ENCODE measurements at places on chromosomes 2 and 18.

DNA sequence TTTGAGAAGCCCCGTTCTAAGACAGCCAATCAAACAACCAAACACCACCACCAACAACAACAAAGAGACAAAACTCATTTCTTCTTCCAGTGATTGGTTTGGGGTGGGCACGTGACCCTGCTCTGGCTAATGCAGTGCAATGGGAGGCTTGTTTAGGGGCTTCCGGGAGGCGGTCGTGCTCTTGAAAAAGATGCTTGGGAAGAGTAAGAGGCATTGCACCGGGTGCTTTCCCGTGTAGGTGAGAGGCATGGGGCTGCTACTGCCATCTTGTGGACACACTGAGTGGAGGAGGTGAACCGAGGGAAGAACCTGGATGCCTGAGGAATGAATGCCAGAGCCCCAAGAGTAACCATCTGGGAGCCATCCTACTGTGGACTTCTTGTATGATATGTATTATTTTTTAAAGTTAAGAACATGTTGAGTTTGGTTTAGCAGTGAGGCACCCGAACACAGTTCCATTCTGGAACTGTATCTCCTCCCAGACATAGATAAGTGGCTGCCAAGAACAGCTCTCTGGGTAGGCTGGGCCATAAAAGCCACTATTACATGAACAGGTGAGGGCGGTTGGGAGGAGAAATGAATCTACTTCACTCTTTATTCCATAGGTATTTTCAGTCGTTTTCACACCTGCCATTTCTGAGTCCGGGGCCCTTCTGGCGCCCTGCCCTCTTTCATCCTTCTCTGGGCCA, 19.1 kb upstream of the ARHGAP25 start:
- DNase-seq: peak; percentile 33

DNA sequence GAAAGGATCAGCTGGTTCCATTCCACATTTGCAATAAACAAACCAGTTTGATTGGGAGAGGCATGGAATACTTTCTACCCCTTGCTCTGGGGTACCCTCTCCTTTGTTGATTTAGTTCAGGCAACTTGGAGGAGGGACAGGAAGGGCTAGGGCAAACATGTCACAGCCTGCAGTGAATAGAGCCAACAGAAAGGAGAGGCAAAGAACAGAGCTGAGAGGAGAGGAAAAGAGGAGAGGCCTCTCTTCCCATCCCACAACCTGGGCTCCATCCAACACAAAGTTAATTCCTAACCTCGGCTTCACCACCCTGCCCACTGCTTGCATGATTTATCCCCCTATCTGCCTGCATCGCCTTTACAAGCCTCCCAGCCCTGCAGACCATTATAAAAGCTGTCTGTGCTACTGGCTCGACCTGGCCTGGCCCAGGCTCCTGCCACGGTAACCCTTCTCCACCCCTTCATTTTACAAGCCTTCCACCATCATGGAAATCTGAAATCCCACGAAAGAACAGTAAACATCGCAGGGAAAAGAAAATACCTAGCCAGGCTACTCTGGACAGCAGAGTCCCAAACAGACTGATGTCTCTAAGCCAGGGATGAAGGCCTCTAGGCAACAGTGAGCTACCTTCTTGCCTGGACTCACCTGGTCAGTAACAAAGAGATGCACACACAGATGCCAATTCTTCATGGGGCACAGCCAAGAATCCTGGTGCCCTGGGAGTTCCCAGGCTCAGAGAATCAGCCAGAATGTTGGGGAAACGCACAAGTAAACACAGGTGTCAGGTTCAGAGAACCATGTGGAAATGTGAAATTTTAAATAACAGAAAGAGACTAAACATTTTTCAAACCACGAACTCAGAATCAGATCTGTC, 43.6 kb downstream of the NHEJ1 start:
- DNase-seq: no peak

- no peak for DNase-seq
Measured at GRCh38 chr2:26483516-26483915, 5.6 kb upstream of the OTOF start.

- no peak for DNase-seq
Measured at GRCh38 chr2:96213379-96213778, 4.8 kb upstream of the STARD7 start.

DNA sequence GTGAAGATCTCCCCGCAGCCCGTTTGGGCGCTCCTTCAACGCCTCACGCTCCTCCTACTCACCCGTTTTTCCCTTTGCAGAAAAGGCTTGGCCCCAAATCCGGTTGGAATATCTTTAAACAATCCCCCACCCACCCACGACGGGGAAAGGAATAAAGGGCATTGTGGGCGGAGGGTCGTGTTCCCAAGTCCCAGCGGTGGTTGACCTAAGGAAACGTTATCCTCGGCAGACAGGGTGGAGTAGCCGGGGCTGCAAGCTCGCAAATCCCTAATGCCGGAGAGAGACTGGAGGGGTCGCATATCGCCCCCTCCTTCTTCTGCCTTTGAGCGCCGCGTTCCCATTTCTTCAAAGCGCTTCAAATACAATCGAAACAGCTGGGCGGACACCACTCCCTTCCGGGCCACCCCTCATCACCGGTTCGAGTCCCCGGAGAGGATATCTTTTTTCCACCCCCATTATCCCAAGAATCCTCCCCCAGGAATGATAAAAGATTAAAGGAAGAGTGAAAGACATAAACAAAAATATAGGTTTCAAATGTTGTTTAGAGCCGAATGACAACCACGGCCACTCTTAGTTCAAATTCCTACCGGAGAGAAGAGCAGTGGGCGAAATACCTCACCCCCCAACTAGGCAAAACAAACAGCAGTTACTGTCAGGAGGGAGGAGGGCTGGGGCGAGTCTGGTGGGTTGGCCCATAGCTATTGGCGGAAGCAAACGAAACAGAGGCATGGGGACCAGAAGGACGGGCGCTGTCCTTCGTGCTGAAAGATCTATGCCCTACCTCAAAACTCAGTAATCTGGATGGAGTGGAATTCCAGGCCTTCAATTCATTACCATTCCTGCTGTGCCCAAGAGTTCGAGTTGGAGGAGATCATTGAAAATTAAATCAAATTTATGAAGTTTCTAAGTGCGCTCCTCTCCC, 2.8 kb upstream of the GAD1 start:
- DNase-seq: no peak

GRCh38 chr2:101133492-101134100, 17.6 kb downstream of the TBC1D8 start:
- DNase-seq: no peak

- DNase-seq: no peak
Measured at GRCh38 chr2:24825883-24826772, 32.9 kb downstream of the CENPO start.

GRCh38 chr18:38664929-38665328, 1099.3 kb upstream of the CELF4 start:
- no peak for DNase-seq

Data from stimulated activated naive CD4-positive, alpha-beta T cell treated with Interleukin-2 at 50 U/mL for 16 hours (primary cell).